ENCODE measurements at places on chromosomes 3 and 15.

DNA sequence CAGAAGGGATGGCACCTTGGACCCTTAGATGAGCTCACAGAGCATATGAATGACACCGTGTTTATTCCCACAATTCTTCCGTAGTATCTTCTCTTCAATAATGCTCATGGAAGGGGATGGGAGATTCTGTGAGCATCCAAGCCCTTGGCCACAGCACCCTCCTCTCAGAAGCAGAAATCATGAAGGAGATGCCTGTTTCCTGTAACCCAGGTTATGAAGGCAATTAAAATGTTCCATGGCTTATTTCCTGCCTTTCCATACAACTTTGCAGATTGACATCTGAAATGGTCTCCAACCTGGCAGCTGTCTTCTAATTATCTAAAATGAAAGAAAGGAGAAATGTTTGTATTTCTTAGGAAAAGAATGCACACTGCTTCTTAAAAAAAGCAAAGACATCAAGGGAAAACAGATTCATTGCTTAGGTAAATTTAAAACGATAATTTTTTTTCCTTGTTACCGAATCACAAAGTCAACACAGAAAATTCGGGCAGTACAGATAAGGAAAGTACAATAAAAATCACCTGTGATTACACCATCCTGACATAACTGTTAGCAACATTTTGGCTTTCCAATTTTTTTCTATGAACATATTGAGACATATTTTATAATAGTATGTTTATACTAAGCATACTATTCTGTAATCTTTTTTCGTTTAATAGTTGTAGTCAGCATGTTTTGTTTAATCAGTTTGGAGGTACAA lies 128.5 kb downstream of the SQOR start:
- DNase-seq = no peak

DNA sequence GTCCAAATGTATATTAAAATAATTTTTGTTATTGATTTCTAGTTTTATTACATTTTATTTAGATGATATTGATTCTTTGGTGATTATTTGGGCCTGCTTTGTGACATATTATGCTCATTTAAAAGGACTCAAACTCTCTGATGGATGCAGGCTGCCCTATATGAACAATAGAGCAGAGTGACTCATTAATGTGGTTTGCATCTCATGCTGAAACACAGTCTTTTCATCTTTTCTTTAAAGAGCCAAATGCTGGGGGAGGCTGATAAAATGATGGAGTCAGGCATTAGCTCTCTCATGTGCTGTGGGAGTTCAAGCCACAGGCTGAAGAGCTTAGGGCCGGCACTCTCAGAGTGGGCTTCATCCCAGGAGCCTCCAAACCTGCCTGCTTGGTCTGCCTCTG lies 7.2 kb downstream of the PLA1A start:
- DNase-seq = no peak

DNA sequence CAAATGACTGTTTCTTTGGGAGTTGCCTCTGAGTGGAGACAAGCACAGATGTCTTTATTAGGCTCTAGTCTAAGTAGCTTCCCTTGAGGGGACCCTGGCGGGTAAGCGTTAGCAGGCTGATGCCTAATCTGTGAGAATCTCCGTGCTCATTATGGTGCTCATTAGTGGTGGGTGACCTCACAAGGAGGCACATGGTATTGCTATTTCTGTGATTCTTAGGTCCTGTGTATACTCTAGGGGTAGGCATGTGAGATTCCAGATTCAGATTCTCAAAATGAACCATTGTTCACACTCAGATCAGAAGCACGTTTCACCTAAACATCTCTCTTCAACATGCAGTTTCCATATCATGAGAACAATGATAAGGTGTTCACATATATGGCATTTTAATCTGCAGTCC lies 809.7 kb downstream of the NR2F2 start:
- DNase-seq = no peak

- DNase-seq = no peak
Measured at GRCh38 chr3:58584690-58585004, 7.5 kb upstream of the FAM107A start.

DNA sequence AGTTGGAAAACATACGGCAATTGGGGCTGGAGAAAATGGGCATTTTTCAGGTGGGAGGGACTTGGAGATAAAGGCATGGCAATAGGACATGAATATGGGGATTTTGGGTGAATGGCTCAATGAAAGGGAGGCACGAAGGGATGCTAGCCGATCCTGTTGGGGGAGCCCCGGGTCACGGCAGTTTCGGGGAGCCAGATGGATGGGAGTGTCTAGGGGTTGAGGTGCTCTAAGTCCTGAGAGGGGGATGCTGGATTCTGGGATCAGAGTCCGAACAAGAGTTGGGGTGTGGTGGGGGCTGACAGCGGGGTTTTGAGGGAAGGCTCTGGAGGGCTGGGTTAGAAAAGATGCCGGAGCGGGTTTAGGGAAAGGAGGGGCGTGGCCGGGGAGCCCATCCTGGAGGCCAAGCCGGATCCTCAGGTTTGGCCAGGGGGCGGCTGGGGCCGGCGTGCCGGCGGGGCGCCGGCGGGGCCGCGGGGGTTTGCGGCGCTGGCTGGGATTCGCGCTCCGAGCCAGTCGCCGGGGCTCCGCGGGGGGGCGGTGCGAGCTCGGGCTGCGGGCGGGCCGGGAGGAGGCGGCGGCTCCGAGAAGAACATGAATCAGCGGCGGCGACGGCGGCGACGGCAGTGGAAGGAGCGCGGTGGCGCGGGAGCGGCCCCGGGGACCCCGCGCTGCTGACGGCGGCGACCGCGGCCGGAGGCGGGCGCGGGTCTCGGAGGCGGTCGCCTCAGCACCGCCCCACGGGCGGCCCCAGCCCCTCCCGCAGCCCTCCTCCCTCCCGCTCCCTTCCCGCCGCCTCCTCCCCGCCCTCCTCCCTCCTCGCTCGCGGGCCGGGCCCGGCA lies at the start of gene TYRO3:
Gene TYRO3, plus strand, starts transcription at position 813 of the 839 bp plus-strand sequence. CDS start 46 bp downstream, outside the sequence.
- peak; percentile 29 for DNase-seq

- no peak for DNase-seq
Measured at GRCh38 chr15:80508783-80509182, 104.6 kb downstream of the ARNT2 start.

DNA sequence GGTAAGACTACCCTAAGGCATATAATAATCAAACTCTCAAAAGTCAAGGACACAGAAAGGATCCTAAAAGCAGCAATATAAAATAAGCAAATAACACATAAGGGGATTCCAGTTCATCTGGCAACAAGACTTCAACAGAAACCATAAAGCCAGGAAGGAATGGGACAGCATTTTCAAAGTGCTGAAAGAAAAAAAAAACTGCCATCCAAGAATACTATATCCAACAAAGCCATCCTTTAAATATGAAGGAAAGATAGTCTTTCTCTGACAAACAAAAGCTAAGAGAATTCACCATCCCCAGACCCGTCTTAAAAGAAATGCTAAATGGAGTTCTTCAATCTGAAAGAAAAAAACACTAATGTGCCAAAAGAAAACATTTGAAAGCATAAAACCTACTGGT lies 14.7 kb upstream of the CLN6 start:
- no peak for DNase-seq

DNA sequence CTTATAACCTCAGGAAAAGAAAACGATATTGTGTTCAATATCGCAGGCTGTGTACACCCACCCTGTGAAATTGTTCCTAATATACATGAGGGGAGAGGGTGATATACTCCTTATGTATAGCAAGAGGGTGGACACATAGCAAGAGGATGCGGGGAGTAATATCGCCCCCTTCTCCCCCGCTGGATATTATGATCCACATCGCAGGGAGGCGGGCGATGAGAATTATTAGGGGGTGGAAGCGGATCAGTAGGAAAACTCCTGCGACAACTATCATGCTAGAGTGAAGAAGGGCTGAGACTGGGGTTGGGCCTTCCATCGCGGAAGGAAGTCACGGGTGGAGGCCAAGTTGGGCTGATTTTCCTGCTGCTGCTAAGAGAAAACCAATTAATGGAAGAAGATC lies 24.9 kb upstream of the BMF start:
- no peak for DNase-seq

DNA sequence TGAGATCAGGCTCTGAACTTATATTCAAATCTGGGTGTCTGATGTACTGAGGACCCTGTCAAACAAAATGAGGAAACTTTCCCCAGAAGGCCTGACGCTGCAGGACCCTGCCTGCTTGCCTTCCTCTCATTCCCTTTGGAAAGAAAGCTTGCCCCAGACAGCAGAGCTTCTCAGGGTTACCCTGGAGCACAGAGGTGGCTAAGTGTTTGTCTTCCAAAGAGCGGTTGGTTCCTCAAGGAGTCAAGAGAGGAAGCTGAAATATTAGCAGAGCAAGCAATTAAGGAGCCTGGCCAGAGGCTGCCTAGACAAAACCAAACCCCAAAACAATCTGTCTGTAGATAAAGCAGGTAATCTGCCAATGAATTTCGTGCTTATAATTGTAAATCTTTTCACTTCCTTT lies 175.3 kb downstream of the NR1D2 start:
- no peak for DNase-seq

- DNase-seq = no peak
Measured at GRCh38 chr15:65924004-65924403, 54.7 kb downstream of the RAB11A start.

DNA sequence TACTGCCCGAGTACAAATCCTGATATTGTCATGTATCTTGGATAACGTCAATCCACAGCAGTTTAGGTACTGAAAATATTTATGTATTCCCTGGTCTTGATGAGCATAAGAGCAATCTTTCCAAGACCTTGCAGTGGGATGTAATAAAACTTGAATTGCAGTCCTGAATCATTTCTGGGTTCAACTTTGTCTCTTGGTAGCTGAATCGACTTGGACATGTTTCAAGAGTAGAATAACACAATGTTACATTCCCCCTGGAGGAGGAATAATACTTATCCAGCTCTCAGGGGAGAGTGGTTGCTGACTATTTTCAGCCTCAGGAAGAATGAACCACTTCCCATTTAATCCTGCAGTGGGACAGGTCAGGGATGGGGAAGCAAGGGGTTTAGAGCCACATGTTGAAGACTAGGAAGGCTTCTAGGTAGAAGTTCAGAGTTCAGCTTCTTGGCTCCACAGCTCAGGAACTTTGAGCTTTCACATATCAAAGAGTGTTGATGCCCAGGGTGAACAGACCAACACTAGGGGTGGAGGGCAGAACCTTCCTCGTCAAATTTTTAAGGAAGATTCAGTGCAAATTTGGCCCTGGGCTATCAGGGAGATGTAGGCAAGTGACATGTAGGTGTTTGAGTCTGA lies 43.4 kb upstream of the GPD1L start:
- DNase-seq = no peak

DNA sequence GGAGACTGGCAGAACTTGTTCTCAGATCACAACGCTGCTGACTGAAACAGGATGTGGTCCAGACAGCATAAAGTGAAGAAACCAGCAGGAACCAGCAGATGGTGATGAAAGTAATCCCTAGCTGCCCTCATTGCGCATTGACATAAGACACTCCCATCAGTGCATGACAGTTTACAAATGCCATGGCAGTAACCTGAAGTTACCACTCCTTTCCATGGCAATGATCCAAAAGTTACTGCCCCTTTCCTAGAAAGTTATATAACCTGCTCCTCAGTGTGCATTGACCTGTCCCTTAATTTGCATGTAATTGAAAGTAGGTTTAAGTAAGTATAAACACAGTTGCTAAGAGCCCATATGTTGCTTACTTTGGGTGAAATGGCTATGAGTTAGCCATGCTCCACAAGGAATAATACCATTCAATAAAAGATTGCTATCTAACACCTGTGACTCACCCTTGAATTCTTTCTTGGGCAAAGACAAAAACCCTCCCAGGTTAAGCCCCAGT lies 149.1 kb upstream of the CD96 start:
- peak; percentile 1 for DNase-seq

GRCh38 chr15:90829942-90830440 lies 38.4 kb upstream of the FURIN start:
- DNase-seq = no peak

DNA sequence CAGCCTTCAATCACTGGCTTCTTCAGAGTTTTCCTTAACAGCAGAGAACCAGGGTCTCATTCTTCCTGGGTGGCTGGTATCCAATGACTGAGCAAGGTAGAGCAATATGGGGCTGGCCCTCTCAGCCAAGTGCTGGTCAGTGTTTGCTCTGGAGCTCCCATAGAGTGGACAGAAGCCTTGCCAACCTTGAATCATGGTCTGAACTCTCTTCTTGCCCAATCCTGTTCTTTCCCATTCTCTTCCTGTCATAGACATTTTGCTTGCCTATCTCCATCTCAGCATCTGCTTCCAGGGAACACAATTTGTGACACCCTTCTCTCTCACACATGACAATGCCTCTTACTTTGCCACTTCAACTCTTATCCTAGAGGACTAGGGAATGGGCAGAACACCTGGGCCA lies 245.6 kb upstream of the PEX5L start:
- DNase-seq = no peak

GRCh38 chr3:188212308-188212969 lies 58.5 kb downstream of the LPP start:
- no peak for DNase-seq

DNA sequence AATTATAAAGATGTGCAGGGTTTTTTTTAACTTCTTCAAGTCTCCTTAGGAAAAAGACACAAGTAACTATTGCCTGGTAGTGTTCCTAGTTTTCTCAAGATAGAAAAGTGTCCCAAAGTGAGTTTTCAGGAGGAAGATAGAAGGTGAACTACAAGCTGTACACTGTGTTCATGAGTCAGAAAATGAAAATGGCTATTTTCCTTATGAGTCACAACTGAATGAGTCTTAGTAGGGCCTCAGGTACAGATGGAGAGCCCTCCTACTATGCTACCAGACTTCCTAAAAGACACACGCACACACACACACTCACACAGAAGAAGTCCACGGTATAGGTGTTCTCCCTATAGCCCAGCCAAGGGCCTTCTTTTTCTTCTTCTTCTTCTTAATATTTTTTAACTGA lies 3.1 kb downstream of the MYO1E start:
- DNase-seq = no peak

DNA sequence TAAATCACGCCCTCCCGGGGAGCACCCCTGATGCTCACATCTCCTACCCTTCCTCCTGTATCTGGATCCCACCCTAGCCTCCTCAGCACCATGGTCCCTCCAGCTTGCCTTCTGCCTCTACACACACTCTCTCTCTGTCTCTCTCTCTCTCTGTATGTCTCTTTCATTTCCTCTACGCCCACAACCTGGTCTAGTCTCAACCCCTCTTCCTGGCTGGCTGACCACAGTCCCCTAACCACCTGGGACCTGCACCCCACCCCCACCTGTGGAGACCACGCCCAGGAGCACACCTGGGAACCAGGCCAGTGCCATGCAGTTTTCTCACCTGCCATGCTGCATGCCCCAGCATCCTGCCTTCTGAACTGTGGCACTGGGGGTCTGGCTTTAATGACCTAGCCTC lies 4.0 kb upstream of the CFAP100 start:
- no peak for DNase-seq

GRCh38 chr3:133441867-133442270 lies 42.0 kb downstream of the BFSP2 start:
- no peak for DNase-seq

Data from stimulated activated CD8-positive, alpha-beta memory T cell treated with anti-CD3 and anti-CD28 coated beads, Interleukin-4, amount 100 ng/mL, for 4 hours (primary cell).